Fibroblast of pulmonary artery (primary cell): ENCODE measurements at places on chromosomes 12 and 14.

- DNase-seq: no peak
Observed at GRCh38 chr12:22380031-22380430, 45.5 kb upstream of the ST8SIA1 start.

DNA sequence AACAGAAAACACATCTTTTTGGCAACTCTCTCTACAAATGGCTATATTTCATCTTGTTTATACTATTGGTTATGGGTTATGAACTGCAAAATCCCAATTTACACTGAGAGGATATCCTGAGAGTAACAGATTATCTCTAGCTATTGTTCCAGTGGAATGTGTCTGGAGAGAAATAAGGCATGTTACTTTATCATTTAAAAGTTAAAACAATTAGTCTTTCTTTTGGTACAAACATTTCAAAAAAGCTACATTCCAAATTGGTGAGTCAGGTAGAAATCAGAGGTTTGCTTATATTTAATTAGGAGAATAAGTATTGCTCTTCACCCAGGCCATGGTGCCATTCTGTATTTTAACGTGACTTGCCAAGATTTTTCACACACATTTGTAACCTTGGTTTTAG is 411.6 kb downstream of the CCER1 start:
- DNase-seq: peak; percentile 75

- DNase-seq: no peak
Observed at GRCh38 chr12:22808860-22809259, 183.9 kb downstream of the ETNK1 start.

- no peak for DNase-seq
Observed at GRCh38 chr12:60112763-60113162, 516.9 kb downstream of the SLC16A7 start.

GRCh38 chr14:106842687-106843086 is 1316.3 kb downstream of the TMEM121 start:
- no peak for DNase-seq
